ENCODE measurements at places on chromosomes 13 and 19.

- DNase-seq: no peak
Observed at GRCh38 chr13:107819071-107819470, 396.3 kb downstream of the LIG4 start.

DNA sequence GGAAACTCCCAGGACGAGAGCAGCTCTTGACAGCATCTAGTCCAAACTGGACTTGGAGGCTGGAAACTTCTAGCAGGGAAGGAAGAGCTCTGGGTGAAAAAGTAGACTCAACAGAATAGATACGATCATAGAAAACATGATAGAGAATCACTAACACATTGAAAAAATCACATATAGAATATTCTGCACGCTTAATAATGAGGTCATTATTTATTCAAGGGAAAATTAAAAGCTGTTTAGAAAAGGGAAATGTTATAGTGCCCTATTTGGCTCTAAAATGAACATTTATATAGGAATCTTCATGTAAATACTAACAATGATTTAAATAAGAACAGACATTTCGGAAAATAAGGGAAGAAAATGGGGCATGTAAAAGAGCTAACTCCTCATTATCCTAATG lies 15.1 kb downstream of the KL start:
- no peak for DNase-seq

- DNase-seq: no peak
Observed at GRCh38 chr19:45575216-45575615, 9.4 kb downstream of the OPA3 start.

DNA sequence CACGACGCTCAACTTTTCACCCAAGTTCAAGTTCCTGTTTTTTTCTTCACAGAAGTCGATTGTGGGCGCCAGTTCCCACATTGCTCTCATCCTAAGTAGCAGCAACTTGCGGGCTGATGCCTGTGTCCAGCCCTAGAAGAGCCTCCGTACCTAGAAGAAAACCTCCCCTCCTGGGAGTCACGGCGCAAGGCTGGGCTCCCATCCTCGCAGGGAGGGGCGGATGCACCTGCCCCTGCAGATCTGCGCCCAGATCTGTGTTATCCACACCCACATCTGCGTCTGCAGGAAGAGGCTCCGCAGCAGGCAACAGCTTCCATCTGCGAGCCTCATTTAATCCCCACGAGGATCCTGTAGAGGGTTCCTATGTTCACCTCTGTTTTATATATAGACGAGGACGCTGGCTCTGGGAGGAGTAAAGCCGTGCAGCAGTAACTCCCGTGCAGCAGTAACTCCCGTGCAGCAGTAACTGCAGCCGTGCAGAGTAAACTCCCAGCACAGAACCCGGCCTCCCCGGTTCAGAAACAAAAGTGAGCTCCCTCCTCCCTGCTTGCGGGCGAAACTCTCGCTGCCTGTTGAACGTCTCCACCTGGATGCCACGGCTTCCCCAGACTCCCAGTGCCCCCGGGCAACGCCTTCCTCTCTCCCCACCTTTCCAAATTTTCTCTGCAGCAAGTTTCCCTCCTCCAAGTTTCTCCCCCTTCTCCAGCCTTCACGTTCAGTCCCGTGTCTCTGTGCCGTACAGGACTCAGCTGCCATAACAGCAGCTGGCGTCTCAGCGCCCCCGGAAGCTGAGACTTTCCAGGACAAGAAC lies 23.5 kb upstream of the LAIR1 start:
- peak; percentile 69 for DNase-seq

GRCh38 chr19:17805427-17805826 lies 10.5 kb downstream of the B3GNT3 start:
- no peak for DNase-seq

- no peak for DNase-seq
Observed at GRCh38 chr13:46660416-46660815, 107.4 kb downstream of the LRCH1 start.

- DNase-seq: no peak
Observed at GRCh38 chr19:1220976-1221903, 15.7 kb downstream of the STK11 start.

GRCh38 chr13:111973186-111973585 lies 93.8 kb upstream of the SOX1 start:
- no peak for DNase-seq

DNA sequence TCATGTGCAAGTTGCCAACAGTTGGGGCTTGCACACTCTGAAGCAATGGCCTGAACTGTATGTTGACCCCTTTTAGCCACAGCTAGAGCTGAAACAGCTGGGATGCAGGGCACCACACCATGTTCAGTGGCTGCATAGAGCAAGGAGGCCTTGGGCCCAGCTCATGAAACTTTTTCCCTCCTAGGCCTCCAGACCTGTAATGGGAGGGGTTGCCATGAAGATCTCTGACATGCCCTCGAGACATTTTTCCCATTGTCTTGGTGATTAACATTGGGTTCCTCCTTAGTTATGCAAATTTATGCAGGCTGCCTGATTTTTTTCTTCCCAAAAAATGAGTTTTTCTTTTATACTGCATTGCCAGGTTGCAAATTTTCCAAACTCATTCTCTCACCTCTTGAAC lies 165.1 kb upstream of the PRR20A start:
- DNase-seq: no peak

DNA sequence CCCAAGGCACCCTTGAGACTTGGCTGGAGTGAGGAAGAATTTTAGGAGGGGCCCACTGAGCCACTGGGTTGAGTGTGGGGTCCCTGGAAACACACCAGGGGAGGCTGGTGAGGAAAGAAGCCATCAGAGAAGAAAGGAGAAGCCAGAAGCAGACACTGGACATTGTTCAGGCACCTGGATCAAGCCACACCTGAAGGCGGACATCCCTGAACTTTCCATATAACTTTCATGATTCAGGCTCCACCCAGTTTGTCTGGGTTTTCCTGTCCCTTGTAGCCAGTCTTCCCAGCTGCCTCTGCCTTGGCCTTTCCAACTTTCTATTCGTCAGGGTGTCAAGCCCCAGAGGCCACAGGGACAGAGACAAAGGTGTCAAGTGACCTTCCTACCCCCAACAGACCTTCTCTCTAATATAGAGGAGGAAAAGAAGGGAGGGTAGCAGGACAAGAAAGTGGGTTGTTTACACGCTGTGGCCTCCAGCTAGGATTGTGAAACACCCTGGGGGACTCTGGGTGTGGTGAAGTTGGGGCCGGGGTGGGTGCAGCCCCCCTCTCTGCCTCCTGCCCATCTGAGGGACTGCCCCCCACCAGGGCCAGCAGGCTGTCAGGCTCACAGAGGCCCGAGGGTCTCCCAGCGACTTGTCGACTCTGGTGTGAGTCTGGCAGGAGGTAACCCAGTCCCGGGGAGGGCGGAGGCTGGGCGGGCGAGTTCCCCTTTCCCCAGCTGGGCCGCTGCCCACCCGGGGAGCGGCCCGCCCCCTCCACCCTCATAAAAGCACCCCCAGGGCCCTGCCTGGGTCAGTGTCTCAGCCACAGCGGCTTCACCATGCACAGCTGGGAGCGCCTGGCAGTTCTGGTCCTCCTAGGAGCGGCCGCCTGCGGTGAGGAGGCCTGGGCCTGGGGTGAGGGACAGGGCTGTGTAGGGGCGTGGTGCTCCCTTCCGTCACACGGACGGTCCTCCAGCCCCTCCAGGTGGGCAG lies at the start of gene CFD:
CFD (plus strand) TSS at position 797 of the 976 bp plus-strand sequence; CDS start at position 823, 26 bp downstream.
- peak; percentile 50 for DNase-seq

GRCh38 chr13:94595001-94595949 lies 677 bp downstream of the TGDS start:
- peak; percentile 56 for DNase-seq

GRCh38 chr19:14560776-14561108 lies 11.1 kb downstream of the NDUFB7 start:
- no peak for DNase-seq

- peak; percentile 49 for DNase-seq
Observed at GRCh38 chr13:102724923-102725322, 30.1 kb upstream of the METTL21C start.

DNA sequence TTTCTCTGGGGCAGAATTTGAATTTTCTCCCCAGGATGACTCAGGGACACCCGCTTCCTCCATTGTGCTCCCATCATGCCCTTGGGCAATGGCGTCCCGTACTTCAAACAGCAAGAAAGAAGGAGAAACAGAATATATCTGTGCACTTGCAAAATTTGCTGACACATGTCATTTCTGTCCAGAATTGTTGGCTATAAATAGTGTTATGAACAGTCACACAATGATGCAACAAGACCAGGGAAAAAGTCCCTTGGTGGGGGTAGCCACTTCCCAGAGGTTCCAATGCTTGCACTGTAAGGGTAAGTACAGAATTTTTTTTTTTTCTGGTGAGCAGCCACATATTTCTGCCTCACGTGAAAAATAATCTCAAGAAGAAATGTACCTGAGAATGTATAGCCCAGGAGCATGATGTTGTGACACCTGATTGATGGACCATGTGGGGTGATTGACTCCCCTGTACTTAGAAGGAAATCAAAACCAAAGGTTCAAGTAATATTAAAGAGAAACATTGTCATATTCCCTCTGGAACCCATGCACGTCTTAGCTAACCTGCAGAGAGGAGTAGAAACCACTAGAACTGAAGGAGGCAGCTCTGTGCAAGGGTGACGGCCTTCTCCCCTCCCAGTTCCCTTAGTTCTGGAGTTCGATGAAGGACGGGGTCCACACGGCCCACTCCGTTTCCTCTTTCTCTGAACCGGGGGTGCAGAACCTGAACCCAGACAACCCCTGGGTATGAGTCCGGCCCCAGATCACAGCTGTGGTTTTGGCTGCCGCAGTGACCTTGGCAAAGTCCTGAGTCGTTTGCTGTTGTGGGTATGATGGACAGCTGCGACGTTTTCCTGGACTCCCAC lies 9.3 kb upstream of the LAIR1 start:
- DNase-seq: peak; percentile 32

- DNase-seq: no peak
Observed at GRCh38 chr13:106484084-106484483, 51.4 kb downstream of the EFNB2 start.

GRCh38 chr19:15837221-15837731 lies 21.8 kb upstream of the OR10H1 start:
- no peak for DNase-seq

- no peak for DNase-seq
Observed at GRCh38 chr19:15108145-15108844, 1.1 kb downstream of the SYDE1 start.

- DNase-seq: no peak
Observed at GRCh38 chr13:27360562-27360961, 63.9 kb upstream of the GTF3A start.

DNA sequence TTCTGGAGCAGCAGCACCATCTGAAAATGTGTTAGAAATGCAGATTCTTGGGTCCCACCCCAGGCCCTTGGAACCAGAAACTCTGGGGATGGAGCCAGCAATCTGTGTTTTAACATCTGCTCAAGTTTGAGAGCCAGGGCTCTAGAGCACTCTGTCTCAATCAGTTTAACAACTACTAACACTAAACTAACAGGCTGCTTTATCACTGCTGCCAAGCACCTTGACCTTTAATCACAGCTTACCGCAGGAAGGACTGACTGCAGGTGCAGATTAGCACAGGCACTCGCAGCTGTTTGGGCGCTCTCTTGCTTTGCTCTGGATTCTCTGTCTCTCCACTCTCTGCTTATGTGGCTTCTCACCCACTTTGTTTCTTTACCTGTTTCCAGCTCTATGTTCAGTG lies 163.5 kb downstream of the MTUS2 start:
- DNase-seq: no peak

DNA sequence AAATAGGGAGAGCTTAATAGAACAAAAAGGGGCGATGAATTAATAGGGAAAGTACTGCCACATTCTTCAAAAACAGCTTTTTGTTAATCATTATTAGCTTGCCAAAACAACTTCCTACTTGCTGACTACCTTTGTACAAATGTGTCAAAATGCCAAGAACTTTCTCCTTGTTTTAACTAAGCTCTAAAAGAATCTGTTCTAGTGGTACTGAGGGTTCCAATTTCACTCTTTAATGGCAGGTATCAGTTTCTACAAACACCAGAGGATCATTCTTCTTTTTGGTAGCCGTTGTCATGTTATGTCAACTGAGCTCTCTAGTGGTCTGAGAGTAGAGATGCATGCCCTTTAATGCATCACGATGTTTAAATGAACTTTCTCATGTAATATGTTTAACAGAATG lies 29.4 kb upstream of the FBXL3 start:
- DNase-seq: no peak

DNA sequence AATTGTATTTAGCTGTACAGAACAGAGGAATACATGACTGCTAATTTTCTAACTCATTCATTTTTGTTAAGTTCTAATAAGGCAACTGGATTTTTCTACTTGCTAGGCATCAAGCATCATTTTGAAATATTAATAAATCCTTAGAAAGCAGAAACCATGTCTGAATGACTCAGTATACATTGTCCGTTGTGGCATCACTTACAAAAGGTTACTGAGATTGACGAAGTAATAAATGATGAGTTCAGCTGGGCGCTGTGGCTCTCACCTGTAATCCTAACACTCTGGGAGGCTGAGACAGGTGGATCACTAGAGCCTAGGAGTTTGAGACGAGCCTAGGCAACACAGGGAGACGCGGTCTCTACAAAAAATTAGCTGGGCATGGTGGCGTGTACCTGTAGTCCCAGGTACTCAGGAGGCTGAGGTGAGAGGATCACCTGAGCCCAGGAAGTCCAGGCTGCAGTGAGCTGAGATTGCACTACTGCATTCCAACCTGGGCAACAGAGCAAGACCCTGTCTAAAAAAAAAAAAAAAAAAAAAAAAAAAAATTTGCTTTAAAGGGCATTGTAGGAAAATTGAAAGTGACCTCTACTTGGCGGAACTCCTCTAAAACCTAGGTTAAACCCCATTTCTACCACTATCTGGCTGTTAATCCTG lies 36.6 kb downstream of the LHFPL6 start:
- DNase-seq: no peak

- DNase-seq: no peak
Observed at GRCh38 chr19:2810141-2811091, 9.3 kb upstream of the ZNF554 start.

GRCh38 chr19:56969156-56969555 lies 128.6 kb upstream of the PEG3 start:
- no peak for DNase-seq

DNA sequence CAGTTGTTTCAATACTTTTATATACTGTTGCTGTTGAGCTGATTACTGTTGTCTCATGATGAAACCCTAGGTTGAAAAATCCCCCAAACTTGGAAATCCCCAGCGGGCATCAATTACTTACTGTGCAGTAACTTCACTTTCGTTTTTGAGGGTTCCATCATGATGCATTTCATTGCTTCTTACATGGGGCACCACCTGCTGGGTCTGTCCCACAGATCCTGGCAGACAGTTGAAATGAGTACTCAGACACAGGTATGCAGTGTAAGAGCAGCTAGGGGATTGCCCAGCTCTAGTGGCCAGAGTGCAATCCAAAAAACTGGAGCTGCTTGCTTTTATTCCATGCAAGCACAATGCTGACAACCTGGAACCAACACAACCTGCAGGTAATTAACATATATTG lies 132.5 kb upstream of the ZNF91 start:
- no peak for DNase-seq

Data from hematopoietic multipotent progenitor cell treated with erythropoietin and hydrocortisone succinate and interleukin-3 and kit ligand, for 6 days (in vitro differentiated cells).